CD4-positive, alpha-beta T cell treated with Interleukin-4 for 1 hour (primary cell): ENCODE measurements at places on chromosomes 4 and X.

DNA sequence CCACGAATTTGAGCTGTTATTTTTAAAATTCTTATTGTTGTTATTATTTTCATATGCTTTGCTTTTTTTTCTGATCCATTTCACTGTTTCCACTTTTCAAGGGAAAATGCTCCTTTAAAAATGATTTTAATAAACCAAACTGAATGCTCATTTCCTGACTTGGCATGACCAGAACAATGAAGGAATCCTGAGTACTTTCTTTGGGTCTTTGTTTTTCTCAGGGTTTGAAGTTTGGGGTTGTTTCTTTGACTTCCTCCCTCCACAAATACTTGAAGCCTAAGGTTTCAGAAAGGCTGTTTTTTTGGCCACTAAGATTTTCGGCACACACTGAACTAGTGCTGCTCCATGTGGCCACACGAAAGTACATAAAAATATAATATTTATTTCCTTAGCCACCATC, 171.0 kb downstream of the NR3C2 start:
- no peak for DNase-seq

GRCh38 chr4:162457071-162457865, 293.5 kb upstream of the FSTL5 start:
- DNase-seq, result no peak

GRCh38 chr4:171024720-171025303, 788.4 kb upstream of the GALNTL6 start:
- DNase-seq, result no peak

DNA sequence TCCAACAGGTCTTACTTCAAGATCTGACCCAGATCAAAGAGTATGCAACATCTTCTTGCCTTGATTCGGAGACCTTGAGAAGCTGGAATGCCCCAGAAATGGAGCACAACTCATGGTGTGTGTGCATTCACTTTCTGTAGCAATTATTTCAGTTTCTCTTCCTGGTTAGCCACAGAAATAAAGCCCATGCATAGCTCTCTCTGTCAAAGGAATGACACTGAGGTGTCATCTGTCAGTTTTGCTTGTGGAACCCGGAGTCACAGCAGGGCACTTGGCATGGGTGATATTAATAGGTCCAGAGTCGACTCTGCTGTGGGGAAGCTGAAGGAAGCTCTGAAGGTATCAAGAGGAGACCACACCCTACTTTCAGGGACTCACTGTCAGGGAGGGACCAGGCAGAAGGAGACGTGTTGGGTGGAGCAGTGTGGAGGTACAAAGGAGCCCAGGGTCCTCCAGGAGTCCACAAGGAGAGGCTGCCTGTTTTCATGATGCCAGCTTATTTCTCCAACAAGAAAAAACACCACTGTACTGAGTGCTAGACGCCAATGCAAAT, 10.7 kb downstream of the CLNK start:
- DNase-seq, result no peak

DNA sequence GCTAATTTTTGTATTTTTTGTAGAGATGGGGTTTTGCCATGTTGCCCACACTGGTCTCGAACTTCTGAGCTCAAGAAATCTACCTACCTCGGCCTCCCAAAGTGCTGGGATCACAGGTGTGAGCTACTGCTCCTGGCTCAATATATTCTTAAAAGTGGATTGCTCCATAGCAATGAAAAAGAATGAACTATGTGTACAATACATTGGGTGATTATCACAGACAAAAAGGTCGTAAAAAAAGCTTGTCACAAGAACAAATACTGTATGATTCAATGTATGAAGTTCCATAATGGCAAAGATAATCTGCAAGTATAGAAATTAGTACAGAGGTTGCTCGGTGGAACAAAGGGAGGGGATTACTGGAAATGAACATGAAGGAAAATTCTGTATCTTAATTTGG, 70.7 kb downstream of the REPS2 start:
- DNase-seq, result no peak

GRCh38 chr4:172777729-172778431, 390.7 kb upstream of the GALNT7 start:
- no peak for DNase-seq

DNA sequence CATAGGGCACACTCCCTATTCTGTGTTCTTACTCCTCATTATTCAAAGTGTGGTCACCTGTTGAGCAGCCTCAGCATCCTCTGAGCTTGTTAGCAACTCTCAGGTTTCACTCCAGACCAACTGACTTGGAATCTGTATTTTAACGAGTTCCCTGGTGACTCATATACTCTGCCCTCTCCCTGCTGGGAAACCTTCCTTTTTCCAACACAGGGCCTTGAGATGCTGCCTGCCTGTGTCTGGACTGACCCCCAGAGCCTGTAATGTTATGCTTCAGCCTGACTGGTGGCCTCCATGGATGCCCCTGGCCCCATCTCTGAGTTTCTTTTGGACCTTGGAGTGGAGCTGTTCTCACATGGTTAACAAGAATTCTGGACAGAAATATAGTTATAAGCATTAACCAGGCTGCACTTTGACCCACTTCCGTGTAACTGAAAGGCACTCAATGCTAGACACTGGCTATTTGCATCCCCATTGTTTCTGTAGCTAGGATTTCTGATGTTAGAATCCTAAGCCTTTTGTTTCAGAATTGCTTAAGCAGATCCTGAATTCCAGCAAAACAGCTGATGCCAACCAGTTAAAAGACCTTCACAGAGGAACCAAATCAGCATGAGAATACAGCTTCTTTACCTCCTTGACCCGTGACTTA, 262.6 kb downstream of the STIM2 start:
- DNase-seq, result no peak

DNA sequence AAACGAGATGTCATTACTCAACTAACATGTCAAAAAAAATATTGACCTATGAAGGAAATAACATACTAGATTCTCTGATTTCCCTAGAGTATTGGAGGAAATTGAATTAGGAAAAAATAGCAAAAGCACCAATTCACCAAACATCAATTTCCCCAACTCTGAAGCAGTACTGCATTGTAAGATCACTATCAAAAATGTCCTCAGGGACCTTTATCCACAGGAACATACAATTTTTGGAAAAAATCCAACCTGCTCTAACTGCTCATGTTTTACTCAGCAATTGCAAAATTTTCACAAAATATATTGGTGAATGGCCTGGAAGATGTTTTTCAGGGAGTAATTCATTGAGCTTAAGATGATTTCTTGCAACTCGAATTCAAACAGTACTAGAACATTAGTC, 239.0 kb upstream of the GIMD1 start:
- DNase-seq, result no peak

DNA sequence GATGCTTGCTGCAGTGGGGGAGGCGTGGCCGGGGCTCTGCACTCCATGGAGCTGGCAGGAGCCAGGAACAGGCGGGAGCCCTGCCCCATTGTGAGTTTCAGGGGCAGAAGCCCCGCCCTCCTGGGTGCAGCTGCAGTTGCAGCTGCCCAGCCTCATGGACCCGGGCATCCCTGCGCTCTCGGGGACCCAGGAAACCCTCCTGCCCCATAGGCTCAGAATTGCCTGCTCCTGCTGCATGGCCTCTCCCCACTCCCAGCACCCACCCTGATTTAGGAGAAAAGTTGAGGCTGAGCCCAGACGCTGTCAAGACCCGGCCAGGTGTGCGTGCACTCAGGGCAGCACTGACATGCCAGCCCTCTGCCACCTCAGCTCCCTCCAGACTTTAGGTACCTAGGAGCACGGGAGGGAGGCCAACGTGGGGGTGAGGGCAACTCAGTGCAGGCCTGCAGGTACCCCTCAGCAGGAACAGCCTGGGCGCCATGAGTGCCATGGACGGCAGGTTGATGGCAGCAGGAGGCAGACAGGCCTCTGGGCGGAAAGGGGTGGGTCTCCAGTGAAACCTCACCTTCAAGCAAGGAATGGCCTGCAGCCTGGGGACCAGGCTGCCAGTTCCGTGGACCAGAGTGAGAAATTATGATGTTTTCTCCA, 67.2 kb upstream of the MAGEB2 start:
- DNase-seq, result no peak
